ENCODE measurements at places on chromosomes 1 and 21.

- DNase-seq = peak; percentile 24
Measured at GRCh38 chr1:157240495-157241184, 102.4 kb upstream of the ETV3 start.

- DNase-seq = no peak
Measured at GRCh38 chr1:184825571-184825970, 70.9 kb upstream of the EDEM3 start.

- DNase-seq = no peak
Measured at GRCh38 chr1:85220756-85221201, 20.0 kb upstream of the SYDE2 start.

GRCh38 chr1:30673395-30673794 lies 50.0 kb downstream of the MATN1 start:
- DNase-seq = no peak

DNA sequence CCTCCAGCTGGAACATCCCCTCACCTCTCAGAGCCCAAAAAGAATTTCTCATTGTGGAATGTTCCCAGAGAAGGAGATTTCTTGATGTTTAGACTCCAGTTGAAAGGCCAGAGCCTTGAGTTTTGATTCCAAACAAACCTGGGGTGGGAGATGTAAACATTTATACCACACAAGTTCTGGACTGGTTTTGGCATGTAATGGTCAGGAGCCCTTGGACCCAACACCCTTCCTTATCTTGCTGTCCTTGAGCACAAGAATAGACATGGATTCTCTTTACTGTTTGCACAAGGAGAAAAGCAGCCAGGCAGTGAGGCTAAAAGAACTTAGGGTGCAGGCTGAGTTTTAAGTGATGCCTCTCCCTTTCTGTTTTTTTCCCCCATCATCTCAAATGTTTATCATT lies 4.5 kb downstream of the RHBG start:
- no peak for DNase-seq

DNA sequence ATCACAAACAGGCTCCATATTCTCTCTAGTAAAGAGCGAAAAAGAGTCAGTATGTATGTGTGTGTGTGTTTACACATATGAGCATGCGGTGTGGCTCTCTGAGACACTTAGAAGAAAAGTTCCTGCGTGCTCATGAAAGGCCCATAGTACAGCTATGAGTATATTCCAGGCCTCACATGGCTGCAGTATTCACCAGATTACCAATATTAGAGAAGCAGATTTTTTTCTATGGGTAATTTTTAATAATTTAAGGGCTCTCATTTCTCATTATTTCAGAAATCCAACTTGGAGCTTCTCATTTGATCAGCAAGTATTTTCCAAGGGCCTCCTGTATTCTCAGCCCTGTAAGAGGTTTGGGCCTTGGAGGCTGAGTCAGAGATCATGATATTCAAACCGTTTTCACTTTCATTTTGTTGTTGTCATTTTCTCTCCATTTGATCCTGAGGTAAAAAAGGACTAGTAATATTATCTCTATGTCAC lies 232.9 kb upstream of the SGIP1 start:
- DNase-seq = no peak

GRCh38 chr1:11528611-11529261 lies 49.8 kb downstream of the DISP3 start:
- DNase-seq = no peak

DNA sequence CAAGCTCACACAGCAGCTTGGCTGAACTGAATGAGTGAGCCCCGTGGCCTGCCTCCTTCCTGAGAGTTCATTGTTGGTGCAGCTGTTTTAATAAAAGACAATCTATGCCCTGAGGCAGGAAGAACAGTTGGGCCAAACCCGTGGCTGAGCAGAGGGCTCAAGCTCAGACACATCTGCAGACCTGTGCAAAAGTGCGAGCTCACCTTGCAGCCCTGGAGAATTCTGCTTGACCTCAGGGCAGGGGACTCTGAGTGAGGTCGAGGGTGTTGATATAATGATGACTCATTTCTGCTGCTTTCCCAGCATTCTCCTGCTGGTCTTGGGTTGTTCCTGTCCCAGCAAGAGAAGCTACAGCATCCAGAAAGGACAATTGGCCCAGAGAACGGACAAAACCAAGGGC lies 61.0 kb downstream of the ATP5PO start:
- no peak for DNase-seq

DNA sequence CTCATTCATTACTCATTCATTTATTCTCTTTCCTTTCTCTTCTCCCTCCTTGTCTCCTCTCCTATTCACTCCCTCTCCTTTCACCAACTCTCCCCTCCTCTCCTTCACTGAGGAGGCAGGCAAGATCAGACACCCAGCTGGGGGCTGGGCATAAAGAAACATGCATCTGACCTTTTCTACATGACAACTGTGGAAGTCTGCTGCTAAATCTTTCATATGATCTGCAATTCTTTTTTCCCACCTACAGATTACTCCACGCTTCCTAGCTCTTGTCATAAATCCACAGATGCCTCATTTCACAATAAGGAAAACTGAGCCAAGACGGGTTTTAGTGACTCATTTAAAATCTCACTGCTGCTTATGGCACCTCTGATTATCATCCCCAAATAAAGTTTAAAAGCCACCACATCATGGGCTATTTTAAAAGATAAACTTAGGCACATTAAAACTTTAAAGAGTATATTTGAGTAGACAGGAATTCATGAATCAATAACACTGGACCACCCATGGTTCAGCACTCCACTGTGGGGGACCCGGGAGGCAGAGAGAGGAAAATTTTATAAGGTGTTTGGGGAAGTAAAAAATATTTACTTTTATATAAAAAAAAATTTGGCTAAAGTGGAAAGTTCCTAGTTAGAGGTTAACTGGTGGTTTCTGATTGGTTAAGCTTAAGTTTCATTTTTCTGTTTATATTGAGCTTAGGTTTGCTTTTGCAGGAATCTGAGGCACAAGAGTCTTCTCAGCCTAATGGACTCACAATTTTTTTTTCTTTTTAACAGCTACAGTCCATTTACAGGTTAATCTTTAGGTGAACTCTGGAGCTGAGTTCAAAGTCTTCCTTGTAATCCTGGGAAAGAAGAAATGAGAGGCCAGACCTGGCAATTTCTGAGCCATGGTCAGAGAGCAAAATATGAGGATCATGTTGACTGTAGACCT lies 55.8 kb upstream of the DNAH14 start:
- peak; percentile 25 for DNase-seq

DNA sequence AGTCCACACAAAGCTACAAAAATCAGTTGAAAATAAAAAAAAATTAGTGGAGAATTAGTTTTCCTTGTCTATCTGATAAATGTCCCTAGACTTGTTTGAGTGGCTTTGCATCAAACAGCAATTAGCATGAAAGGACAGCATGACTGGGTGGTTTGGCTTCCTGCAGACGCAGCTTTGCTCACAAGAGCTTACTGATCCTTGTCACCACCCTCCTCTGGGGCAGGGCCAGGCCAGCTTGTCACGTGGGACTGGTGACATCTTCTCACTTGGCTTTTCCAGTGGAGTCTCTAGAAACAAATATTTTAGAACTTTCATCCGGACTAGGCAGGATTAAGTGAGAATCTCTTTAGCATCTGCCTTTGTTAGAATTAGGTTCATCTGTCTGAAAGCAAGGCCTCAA lies 76.0 kb upstream of the OLIG2 start:
- DNase-seq = no peak

Data from kidney glomerular epithelial cell (primary cell).